ENCODE measurements at places on chromosomes 6 and 20.

DNA sequence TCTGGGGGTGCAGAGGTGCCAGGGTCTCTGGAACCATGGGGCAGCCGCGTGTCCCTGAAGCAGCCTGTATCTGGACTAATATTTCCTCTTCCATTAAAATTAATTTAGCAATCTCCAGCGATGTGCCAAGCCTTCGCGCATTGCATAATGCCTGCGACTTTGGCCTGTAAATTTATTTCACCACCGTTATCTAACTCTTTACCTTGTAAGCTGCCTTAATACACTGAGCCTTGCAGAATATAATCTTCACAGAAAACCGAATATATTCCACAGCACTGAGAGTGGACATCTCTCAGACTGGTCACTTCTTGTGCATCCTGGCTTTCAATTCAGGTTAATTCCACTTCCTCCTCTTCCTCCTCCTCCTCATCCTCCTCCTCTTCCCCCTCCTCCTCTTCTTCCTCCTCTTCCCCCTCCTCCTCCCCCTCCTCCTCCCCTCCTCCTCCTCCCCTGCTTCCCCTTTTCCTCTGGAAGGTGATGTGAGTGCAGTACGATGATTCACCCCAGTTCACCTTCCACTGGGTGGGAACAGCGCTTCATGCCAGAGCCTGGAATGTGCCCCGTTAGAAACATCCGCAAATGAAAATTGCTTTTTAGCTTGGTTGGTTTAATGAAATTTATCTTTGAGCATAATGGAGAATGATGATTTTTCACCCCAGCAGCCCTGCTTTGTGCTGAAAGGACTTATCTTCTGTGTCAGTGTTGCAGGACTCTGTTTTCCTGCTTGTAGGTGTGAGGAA lies 101.4 kb downstream of the CDH4 start:
- DNase-seq: no peak

DNA sequence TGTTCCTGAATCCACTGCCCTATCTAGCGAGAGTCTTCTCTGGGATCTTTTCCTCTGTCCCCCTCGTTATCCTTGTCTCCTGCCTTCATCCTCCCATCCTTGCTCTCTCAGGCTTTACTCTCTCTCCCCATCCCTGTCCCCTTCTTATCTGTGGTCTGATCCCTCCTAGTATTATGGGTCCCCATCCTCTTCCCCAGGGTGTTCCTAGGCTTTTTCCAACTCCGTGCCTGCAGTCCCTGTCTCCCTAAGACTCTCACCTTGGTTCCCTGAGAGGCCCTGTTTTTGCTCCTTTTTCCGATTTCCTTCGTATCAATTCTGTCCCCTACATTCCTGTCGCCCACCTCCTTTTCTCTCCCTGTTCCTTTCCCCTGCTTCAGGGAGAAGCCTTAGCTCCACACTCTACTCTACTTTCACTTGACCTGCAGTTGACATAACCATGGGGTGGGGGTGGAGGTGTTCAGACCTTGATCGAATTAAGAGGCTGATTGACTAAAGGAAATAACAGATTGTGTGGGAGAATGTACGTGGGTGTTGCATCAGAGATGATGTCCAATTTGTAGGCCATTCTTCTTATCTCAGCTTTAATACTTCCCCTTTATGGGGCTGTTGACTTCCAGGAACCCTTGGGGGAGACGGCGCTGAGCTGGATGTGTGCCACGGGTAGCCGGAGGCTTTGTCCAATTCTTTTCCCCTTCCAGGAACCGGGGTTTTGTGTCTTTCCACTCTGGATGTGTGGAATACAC lies 905 bp downstream of the PPARD start:
- DNase-seq: no peak

DNA sequence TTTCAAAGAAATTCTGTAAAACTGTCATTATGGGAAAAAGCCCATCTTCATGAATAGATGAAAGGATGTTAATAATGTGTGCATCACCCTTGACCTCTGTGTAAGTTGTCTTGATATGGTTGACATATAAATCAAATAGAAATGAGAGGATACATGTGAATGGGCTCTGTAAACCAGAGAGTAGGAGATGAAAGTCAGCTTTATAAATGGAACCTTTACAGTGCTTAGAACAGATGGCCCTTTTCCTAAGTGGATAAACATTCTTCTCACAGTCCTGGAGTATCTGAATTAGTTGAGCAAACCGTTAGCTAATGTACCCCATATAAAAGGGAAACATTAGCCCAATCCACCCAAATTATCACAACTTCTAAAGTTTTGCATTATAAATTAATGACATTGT lies 57.5 kb downstream of the MYLK4 start:
- no peak for DNase-seq

DNA sequence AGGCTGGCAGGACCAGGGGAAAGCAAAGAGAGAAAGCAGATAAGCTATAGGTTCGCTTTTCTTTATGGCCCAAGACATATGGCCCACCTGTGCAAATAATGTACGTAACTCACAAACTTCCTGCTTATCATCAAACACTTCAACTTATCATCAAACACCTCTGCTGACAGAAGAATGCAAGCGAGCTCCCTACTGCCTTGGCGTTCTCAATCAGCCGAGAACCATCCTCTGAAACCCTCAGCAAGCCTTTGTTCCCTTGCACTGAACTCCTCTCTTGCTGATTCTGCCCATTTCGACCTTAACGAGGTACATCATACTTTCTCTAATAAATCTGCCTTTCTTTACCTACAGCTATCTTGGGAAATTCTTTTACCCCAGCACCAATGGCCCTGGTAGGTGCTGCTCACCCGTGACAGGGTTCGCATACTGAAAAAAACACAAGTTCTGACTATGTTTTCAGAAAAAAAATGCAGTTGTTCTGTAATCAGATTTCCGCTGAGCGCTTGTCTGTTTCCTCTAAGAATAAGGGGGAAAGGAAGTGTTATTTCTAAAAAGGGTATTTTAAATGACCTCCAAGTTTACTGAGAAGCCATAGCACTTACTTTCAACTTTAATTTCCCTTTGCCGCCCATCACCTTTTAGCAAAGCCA lies 28.3 kb downstream of the SERPINB6 start:
- no peak for DNase-seq

- no peak for DNase-seq
Observed at GRCh38 chr6:81962198-81962597, 209.7 kb upstream of the TENT5A start.

DNA sequence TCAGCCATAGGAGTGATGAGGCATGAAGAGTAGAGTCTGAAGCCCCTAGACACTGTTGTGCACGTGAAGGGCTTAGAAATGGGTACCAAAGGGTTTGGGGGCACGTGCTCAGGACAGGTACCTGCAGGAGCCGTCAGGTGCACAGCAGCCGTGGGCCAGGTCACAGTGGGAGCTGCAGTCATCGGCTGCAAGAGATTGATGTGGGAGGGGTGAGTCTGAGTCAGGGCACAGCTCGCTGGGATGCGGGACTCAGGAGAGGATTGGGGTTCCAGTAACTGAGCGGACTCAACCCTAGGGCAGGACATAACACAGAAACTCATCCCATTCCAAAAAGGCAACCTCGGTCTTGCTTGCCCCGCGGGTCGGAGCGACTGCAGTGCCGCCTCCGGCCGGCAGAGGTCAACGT lies 1.1 kb downstream of the DLK2 start:
- no peak for DNase-seq

- no peak for DNase-seq
Observed at GRCh38 chr6:44485601-44486401, 98.3 kb downstream of the CDC5L start.
